ENCODE measurements at places on chromosomes 3 and 15.
A peak's percentile ranks its signal among the peaks of the same experiment; 100 is the strongest.

DNA sequence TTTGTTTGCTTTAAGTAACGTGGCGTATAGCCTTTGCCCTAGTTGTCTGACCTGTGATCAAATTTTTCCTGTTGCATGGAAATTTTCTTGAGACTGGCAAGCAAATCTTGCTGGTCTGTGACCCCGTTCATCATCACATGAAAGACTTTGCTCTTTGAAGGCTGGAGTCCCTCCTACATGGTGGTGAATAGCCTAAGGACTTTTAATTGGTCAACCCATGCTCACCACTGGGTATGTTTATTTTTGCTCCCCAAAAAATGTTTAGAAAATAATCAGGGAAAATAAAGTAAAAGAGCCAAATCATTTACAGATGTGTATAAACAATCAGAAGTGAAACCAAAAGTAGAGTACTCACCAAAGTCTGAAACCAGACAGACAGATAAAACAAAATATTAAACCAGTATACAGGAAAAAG, 1075.3 kb upstream of the ALCAM start:
- no peak for DNase-seq

- no peak for DNase-seq
These were observed 31.3 kb upstream of the ATP10A start for GRCh38 chr15:25894371-25894902.

- DNase-seq = peak; percentile 18
These were observed 116.2 kb upstream of the PLAAT1 start for GRCh38 chr3:193124861-193125260.

GRCh38 chr15:42490291-42490670, 660 bp downstream of the ZNF106 start:
- DNase-seq = no peak

DNA sequence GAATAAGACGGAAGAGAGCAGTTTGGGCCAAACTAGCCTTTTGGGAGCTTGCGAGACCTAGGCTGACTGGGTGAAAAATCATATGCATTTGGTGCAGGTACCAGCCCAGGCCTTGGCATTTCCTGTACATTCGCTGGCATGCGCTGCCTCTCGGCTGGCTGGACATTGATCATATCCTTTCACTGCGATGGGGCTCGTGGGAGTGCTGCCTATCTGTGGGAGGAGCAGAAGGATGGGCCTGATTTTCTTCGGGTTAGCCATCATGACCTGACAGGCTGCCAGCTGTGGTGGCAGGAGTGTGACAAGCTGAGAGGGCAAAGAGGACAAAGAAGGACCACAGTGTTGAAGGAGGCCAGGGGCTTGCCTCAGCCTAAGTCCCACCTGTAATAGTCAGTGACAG, 14.3 kb downstream of the CGNL1 start:
- no peak for DNase-seq

GRCh38 chr15:73127302-73127936, 75.2 kb downstream of the NEO1 start:
- DNase-seq = no peak

GRCh38 chr3:4949659-4950058, 29.6 kb upstream of the BHLHE40 start:
- no peak for DNase-seq

GRCh38 chr3:147699175-147699838, 290.1 kb downstream of the ZIC1 start:
- no peak for DNase-seq

DNA sequence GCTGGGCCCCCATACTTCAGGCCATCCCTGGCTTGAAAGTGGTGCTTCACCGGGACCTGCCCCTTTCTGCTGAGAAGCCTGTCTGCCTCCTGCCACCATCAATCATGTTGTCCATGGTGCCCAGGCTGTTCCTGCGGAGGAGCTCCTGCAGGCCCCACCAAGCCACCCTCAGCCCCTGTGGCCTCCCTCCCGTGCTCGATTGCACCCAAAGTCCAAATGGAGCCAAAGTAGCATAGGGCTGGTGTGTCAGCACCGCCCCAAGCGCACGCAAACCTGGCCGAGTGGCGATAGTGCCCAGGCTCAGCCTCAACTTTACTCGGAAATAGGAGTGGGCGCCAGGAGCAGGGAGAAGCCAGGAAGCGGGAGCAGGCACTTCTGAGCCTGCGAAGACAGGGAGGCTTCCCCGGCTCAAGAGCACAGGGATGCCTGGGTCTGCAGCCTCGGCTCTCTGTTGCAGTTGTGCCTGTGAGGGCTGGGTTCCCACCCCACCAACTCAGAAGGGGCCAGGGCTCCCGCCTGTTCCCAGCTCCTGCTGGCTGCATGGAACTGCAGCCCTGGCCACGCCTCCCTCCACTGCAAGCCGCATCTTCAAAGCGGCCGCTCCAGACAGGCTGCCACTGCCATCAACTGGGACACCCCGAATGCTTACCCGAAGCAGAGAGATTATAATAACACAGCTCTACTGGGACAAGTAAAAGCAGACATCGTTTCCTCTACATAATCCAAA, 203.0 kb downstream of the ARRDC4 start:
- no peak for DNase-seq

DNA sequence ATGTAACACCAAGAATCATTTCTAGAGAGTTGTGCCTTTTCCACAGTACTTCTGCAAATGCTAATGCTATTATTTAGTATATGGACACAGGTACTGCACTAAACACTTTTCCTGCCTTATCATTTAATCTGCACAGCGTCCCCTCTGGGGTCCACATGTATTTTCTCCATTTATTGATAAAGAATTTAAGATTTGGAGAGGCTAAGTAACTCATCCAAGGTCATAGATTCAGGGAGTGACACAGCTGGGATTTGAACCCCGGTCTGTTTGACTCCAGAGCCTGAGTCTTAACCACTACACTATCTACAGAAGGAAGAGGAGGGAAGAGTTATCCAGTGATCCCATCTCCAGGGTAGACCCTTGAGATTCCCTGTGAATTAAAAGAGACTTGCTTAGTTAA, 24.9 kb upstream of the TPRG1 start:
- DNase-seq = no peak

GRCh38 chr3:134803051-134803505, 8.0 kb downstream of the EPHB1 start:
- DNase-seq = no peak

DNA sequence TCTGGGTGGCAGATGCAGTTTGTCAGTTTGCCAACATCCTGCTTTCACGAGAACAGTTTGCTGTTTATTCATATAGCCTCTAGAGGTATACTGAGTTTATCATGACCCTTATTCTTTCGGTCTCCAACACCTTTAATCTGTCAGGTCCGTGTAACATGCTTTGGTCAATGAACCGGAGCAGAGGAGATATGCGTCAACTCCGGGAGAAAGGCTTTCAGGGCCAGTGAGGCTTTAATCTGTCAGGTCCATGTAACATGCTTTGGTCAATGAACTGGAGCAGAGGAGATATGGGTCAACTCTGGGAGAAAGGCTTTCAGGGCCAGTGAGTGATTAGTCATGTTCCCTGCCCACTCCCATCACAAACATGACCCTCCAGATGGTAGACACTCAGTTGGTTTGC, 16.9 kb upstream of the GPD1L start:
- DNase-seq = no peak

DNA sequence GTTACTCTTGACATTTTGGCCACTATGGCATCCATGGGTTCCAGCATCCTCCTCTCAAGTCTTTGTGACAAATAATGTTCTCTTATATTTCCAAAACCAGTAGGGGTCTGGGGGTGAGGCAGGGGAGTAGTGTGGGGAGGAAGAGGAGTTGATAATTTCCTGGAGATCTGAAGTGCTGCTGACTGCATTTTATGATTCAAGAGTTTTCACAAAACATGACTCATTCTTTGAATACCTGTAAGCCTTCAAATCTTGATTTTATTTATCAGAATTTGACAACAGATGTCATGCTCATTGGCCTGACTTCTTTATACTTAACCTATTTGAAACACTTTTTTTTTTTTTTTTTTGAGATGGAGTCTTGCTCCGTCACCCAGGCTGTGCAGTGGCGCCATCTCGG, 98.8 kb upstream of the PLXND1 start:
- no peak for DNase-seq

DNA sequence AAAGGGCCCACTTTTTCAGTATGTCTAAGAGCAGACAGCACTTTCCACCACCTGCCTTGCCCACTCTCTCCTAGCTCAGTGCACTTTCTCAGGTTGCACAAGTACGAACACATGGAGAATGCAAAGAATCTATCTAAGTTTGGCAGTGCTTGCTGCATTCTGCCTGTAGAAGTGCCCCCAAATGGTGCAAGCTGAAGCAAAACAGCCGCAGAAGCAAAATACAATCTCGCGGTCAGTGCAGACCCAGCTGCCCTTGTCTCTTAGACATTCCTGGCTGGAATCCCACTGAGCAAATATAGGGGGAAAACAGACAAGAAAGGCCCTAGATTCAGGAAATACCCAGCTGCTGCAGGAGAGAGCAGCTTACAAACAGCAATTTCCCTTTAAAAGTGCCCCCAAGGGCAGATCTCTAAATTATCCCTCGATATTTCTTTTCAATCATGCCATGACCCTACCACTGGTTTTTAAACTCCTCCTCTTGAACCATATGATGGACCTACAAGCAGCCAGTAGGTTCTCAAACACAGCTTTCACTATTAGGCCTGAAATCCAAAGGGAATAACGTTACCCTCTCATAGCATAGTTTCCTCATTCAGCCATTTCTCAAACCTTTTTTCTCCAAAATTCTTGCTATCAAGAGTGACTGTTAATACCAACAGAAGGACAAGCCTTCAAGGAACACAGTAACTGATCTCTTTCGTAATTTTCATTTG, 67.0 kb downstream of the TNIK start:
- DNase-seq = no peak

DNA sequence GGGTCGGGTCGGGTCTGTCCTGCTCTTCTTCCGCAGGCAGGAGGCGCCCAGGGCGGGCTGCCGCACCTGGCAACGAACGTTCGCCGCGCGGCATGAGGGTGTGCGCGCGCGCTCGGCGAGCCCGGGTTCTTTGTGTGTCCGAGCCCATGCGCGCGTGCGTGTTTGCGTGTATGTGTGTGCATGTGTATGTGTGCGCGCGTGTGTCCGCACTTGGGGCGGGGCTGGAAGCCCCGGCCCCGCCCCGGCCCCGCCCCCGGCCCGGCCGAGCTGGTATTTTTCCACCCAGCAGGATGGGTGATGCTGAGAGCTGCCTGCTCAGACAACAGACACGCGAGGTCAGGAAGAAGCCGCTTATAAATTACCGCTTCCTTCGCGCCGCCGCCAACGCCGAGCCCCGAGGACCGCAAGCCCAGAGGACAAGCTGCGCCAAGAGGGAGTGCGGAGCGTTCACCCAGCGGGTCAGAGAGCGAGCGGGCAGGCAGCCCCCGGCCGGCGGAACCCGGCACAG, at the start of gene SLC6A6:
Gene SLC6A6, plus strand, starts transcription at position 303 of the 508 bp plus-strand sequence. CDS start 41,029 bp downstream, outside the sequence.
- DNase-seq = peak; percentile 96

GRCh38 chr3:72273615-72274014, 488.7 kb upstream of the PROK2 start:
- no peak for DNase-seq

- DNase-seq = no peak
These were observed 361.5 kb upstream of the DPH6 start for GRCh38 chr15:35907511-35907910.

DNA sequence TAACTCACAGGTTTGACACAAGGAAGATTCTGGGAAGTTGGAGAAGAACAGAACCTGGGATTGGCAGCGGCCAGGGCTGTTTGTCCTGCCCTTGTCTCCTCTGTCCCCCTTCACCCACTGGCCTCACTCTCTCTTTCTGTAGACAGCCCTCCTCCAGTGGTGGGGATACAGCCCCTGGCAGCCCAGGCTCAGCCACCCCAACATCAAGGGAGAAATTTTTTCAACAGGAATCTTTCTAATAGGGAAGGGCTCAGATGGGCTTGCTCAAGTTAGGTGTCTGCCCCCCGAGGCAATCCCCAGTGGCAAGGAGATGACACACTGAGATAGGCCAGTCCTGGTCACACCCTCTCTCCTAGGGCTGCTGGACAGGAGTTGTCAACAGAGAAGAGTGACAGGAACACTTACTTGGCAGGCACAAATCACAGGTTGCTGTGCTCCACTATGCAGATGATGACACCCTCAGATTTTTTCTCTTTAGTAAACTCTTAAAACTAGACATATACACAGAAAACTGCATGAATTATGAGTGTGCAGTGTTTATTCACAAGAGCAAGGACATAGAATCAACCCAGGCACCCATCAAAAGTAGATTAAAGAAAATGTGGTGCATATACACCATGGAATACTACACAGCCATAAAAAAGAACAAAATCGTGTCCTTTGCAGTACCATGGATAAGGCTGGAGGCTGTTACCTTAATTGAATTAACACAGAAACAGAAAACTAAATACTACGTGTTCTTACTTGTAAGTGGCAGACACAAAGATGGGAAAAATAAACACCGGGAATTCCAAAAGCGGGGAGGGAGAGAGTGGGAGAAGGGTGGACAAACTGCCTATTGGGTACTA, 36.3 kb downstream of the PLA2G4D start:
- no peak for DNase-seq

DNA sequence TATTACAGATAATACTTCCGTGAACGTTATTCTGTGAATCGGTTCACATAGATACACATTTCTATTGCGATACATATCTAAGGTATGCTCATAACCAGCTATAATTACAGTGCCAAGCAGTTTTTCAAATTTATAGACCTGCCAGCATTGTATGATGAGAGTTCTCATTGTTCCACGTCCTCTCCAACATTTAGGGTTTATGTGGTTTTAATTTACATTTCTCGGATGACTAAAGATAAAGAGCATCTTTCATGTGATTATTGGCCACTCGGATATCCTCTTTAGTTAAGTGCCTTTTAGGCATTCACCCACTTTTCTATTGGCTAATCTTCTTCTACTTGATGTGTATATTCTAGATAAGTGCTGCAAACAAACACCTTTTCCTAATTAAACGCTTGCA, 134.7 kb upstream of the CCDC54 start:
- no peak for DNase-seq

GRCh38 chr3:188533172-188533571, 379.2 kb downstream of the LPP start:
- DNase-seq = no peak

DNA sequence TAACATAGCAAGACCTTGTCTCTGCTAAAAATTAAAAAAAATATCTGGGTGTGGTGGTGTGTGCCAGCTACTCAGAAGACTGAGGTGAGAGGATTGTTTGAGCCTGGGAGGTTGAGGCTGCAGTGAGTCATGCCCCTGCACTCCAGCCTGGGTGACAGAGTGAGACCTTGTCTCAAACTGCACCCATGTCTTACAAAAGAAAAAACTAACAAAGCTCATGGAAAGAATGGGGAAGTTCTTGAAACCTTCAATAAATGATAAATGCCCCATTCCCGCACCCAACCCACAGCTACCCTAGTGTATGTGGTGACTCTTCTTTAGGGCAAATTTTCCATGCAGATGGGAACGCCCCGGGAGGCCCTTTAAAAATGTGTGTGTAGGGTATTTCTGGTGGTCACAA, 28.3 kb downstream of the RPLP1 start:
- no peak for DNase-seq

- no peak for DNase-seq
These were observed 4.8 kb downstream of the PPP1R14D start for GRCh38 chr15:40823572-40824343.

GRCh38 chr15:73345658-73346057, 23.1 kb downstream of the HCN4 start:
- DNase-seq = no peak

GRCh38 chr3:13214847-13215472, 141.7 kb upstream of the IQSEC1 start:
- no peak for DNase-seq

Data from occipital lobe (tissue), 3 donors.